Stimulated activated CD8-positive, alpha-beta memory T cell treated with anti-CD3 and anti-CD28 coated beads, Interleukin-4, amount 100 ng/mL, for 1 hour (primary cell): ENCODE measurements at places on chromosomes 5 and 9.

GRCh38 chr9:108213511-108213910 lies 642.3 kb downstream of the ACTL7B start:
- no peak for DNase-seq

- no peak for DNase-seq
Measured at GRCh38 chr5:67176936-67177335, 19.7 kb downstream of the CD180 start.

GRCh38 chr9:78437296-78437695 lies 140.4 kb downstream of the PSAT1 start:
- DNase-seq = no peak

DNA sequence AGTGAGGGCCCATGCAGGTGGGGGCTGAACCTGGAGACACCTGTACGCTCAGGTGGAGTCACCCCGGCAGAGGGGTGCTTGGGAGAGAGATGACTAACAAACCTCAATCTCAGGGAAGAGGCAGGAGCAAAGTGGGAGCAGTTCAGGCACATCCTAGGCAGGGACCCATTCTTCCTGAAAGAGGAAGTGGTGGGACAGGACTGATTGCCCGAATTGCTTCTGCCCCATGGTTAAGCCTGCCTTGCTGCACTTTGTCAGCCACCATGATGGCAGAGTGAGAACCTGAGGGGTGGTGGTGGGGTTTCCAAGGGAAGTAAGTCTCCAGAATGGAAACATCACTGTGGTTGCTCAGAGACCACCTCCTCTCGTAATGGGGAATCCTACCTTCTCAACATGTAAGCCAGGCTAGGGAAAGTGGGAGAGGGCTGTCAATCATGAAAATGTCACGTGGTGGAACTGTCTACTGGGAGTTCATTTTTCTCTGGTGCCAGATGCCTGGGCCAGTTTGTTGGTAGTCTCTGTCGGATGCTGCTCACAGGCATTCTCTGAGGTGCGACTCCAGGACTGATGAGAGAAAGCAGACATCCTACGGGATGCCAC lies 150.4 kb downstream of the HSPA4 start:
- no peak for DNase-seq

GRCh38 chr5:168607946-168608345 lies 28.8 kb upstream of the PANK3 start:
- no peak for DNase-seq

DNA sequence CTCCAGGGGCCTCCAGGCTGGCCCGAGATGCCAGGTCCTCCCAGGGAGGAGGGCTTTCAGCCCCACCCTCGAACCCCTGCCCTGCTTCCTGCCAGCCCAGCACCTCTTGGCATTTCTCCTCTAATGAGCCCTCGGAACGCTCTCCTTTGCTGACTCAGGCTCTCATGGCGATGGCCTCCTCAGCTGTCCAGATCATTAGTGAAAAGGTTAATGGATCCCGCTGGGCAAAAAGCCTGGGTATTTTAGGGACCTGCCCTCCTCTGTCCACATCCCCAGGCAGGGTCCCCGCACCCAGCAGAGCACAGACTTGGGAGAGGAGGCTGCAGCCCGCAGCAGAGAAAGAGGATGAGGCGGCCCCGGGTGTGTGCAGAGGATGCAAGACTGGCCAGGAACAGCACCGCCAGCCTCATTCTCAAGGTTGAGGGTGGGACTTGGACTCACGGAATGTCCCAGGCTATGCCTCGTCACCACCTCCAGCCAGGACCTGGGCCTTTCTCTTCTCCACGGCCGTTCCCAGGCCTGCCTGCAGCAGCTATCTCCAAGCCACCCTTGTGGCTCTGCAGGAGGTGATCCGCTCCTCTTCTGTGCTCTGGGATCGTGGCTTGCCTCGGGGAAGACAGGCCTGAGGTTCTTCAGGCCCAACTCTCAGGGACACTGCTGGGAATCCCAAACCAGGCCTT lies 23.0 kb upstream of the ADAMTS2 start:
- DNase-seq = no peak
